Neural crest cell (in vitro differentiated cells): ENCODE measurements at places on chromosomes 5 and 9. TPM values are rescaled to one million over a fixed set of nuclear protein-coding genes. Genes with fewer than 3 reads are reported as not detected.
A peak's percentile ranks its signal among the peaks of the same experiment; 100 is the strongest.

GRCh38 chr5:139377226-139377625 lies 5.9 kb downstream of the SLC23A1 start:
- no peaks in the 10 kb centered on the region for H3K4me1 ChIP-seq
- H3K27me3 ChIP-seq: no peaks in the 10 kb centered on the region
- peaks cover 9% of the 10 kb centered on the region for H3K36me3 ChIP-seq
- no peak overlapping the region for H3K27ac ChIP-seq

DNA sequence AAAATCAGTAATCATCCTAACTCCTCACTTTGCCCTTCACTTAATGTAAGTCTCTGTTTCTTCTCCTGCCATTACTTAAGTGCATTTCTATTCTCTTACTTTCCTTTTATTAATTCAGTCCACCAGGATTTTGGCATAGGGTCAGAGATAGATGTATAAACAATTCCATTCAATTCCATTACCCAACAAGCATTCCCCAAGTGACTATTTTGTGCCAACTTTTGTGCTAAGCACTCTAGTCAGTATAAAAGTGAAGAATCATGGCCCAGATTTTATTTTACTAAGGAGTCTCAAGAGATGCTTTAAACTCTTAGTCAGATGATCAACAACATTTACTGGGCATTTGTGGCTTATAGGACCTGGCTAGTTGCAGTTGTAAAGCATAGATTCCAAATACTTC lies 159.3 kb downstream of the DMAC1 start:
- no peak overlapping the region for H3K27ac ChIP-seq
- H3K36me3 ChIP-seq: peaks cover 4% of the 10 kb centered on the region
- no peaks in the 10 kb centered on the region for H3K4me1 ChIP-seq
- no peak for DNase-seq

DNA sequence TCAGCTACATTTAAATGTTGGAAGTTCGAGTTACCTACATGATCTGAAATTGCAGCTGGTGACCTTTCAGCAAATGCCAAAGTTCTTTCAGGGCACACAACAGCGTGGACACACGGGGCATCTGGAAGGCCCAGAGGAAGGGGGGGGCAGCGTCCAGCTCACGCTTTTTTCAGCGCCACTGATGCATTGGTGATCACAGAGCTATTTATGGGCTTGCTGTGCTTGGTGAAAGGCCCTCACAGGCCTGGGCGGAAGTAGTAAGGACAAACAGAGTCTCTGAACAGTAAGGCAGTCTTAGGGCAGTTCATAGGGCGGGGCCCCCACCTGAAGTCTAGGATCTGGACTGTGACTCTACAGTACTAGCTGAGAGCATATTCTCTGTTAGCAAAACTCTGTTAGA lies 6.6 kb upstream of the FBP2 start:
- no peaks in the 10 kb centered on the region for H3K27me3 ChIP-seq
- H3K4me3 ChIP-seq: no peak overlapping the region
- no peak overlapping the region for H3K27ac ChIP-seq
- no peaks in the 10 kb centered on the region for H3K36me3 ChIP-seq
- peaks cover 6% of the 10 kb centered on the region for H3K4me1 ChIP-seq
- DNase-seq: no peak

- no peak overlapping the region for H3K4me3 ChIP-seq
- DNase-seq: no peak
- H3K36me3 ChIP-seq: no peaks in the 10 kb centered on the region
- peak overlapping the region; percentile 29 for H3K27ac ChIP-seq
Measured at GRCh38 chr5:143434261-143435209, 31.0 kb upstream of the NR3C1 start.

- peaks cover 3% of the 10 kb centered on the region for H3K36me3 ChIP-seq
- H3K27me3 ChIP-seq: no peaks in the 10 kb centered on the region
- H3K4me1 ChIP-seq: no peaks in the 10 kb centered on the region
- H3K4me3 ChIP-seq: no peak overlapping the region
Measured at GRCh38 chr5:158543539-158544387, 556.0 kb downstream of the EBF1 start.

DNA sequence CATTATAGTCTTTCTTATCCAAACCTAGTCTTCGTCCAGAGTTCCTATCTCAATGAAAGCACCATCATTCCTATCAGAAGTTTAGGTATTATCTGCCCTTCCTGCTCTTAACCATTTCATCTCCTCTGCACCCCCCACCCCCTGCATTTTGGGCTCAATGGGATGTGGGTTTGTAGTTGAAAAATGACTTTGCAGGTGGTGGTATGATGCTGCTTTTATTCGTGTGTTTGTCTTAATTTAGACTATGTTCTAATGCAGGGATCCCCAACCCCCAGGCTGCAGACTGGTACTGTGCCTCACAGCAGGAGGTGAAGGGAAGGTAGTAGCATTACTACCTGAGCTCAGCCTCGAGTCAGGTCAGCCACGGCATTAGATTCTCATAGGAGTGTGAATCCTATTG lies 49.4 kb upstream of the ZNF608 start:
- no peak for DNase-seq
- no peaks in the 10 kb centered on the region for H3K27me3 ChIP-seq
- peaks cover 2% of the 10 kb centered on the region for H3K36me3 ChIP-seq
- no peak overlapping the region for H3K27ac ChIP-seq

GRCh38 chr5:77167695-77168121 lies 42.8 kb upstream of the PDE8B start:
- no peaks in the 10 kb centered on the region for H3K4me1 ChIP-seq
- peaks cover 6% of the 10 kb centered on the region for H3K36me3 ChIP-seq
- H3K27me3 ChIP-seq: no peaks in the 10 kb centered on the region

- no peaks in the 10 kb centered on the region for H3K36me3 ChIP-seq
- no peaks in the 10 kb centered on the region for H3K4me1 ChIP-seq
- no peak overlapping the region for H3K27ac ChIP-seq
- H3K27me3 ChIP-seq: no peaks in the 10 kb centered on the region
- DNase-seq: no peak
- no peak overlapping the region for H3K4me3 ChIP-seq
Measured at GRCh38 chr5:98460536-98460935, 312.9 kb upstream of the RGMB start.

- H3K27me3 ChIP-seq: no peaks in the 10 kb centered on the region
- H3K4me1 ChIP-seq: peaks cover 57% of the 10 kb centered on the region
- peak overlapping the region; percentile 82 for H3K27ac ChIP-seq
- DNase-seq: no peak
- no peaks in the 10 kb centered on the region for H3K36me3 ChIP-seq
Measured at GRCh38 chr5:55603922-55604321, 69.2 kb upstream of the PLPP1 start.

DNA sequence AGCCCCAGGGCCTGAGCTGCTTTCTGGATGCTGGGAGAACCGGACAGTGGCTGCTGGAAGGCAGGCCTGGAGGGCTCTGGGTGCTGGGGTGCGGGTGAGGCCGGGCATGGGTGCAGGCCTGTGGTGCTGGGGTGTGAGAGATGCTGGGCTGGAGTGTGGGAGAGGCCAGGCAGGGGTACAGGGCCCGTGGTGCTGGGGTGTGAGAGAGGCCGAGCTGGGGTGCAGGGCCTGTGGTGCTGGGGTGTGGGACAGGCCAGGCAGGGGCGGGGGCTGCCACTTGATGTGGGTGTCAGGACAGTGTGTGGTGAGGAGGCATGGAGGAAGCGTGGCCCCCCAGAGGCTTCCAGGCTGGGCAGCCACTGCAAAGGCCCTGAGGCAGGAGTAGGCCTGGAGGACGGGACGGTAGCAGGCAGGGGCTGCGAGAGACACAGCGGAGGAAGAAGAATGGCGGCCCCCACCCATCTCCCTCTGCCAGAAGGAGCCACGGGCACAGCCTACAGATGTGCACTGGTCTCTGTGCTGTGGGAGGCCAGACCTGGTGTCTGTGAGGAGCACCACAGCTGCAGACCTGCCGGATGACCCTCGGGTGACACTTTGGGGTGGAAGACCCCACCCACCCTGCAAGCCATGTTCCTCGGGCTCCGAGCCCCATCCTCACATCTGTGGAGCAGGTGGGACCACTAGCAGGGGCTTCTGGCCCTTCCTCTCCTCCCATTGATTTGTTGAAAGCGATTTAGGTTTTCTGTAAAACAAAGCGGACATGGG lies 9.3 kb downstream of the NKD2 start:
- H3K36me3 ChIP-seq: no peaks in the 10 kb centered on the region
- H3K4me1 ChIP-seq: peaks cover 11% of the 10 kb centered on the region
- H3K4me3 ChIP-seq: no peak overlapping the region
- H3K27me3 ChIP-seq: no peaks in the 10 kb centered on the region
- H3K27ac ChIP-seq: no peak overlapping the region

GRCh38 chr5:65192331-65192730 lies 289.4 kb downstream of the ADAMTS6 start:
- no peak overlapping the region for H3K27ac ChIP-seq
- no peaks in the 10 kb centered on the region for H3K27me3 ChIP-seq
- H3K4me3 ChIP-seq: no peak overlapping the region
- DNase-seq: no peak
- peaks cover 3% of the 10 kb centered on the region for H3K36me3 ChIP-seq
- H3K4me1 ChIP-seq: no peaks in the 10 kb centered on the region

PNPLA7 gene
- 1.8 and 2.2 TPM in 2 replicates for total RNA-seq

GRCh38 chr9:115000217-115000639 lies 69.8 kb upstream of the TNFSF8 start:
- H3K27ac ChIP-seq: no peak overlapping the region
- DNase-seq: no peak
- no peaks in the 10 kb centered on the region for H3K27me3 ChIP-seq
- no peaks in the 10 kb centered on the region for H3K36me3 ChIP-seq
- no peaks in the 10 kb centered on the region for H3K4me1 ChIP-seq

GRCh38 chr9:129620669-129621295 lies at the start of gene C9orf50:
Gene C9orf50 (minus strand): TSS chr9:129621101. CDS start chr9:129620574, 527 bp downstream.
- peaks cover 25% of the 10 kb centered on the region for H3K4me1 ChIP-seq
- peaks cover 6% of the 10 kb centered on the region for H3K27me3 ChIP-seq
- no peak for DNase-seq
- no peaks in the 10 kb centered on the region for H3K36me3 ChIP-seq
- no peak within 1 kb of the TSS for H3K27ac ChIP-seq
- peak within 1 kb of the TSS; percentile 74 for H3K4me3 ChIP-seq

DNA sequence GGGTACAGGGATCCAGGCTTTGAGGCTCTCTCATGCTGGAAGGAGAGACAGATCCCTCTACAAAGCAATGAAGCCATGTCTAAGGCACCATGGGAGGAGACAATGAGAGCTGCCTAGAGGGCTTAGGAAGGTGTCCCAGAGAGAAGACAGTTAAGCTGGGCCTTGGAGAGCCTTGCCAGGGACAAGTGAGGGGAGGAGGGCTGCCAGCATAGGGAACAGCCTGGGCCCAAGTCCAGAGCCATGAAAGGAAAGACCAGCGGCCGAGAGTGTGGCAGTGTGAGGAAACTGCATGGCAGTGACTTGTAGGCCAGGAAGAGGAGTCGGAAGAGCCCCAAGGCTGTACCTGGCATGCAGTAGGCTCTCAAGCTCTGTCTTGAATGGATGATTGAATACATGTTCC lies 88.5 kb downstream of the PSD2 start:
- no peak overlapping the region for H3K27ac ChIP-seq
- peaks cover 4% of the 10 kb centered on the region for H3K27me3 ChIP-seq
- DNase-seq: no peak
- H3K4me3 ChIP-seq: no peak overlapping the region
- H3K36me3 ChIP-seq: no peaks in the 10 kb centered on the region
- H3K4me1 ChIP-seq: peaks cover 7% of the 10 kb centered on the region

DNA sequence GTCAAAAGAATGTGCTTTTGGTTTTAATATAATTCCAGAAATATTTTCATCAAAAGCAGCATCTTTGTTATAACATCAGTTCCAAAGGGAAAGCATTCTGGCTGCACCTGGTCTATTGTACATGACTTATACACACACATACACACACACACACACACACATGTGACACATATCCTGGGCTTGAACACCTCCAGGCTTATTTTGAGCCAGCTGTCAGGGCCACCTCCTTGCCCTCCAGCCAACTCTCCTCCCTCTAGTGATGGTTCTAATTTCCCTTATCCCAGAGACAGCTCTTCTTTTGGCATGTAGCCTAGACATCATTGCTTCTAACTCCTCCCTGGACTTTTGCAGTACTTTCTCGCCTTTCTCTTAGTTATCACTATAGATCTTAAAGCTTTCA lies 115.0 kb downstream of the PIK3R1 start:
- peaks cover 1% of the 10 kb centered on the region for H3K36me3 ChIP-seq
- H3K4me1 ChIP-seq: no peaks in the 10 kb centered on the region
- no peaks in the 10 kb centered on the region for H3K27me3 ChIP-seq
- no peak overlapping the region for H3K4me3 ChIP-seq
- DNase-seq: no peak
- H3K27ac ChIP-seq: no peak overlapping the region

DNA sequence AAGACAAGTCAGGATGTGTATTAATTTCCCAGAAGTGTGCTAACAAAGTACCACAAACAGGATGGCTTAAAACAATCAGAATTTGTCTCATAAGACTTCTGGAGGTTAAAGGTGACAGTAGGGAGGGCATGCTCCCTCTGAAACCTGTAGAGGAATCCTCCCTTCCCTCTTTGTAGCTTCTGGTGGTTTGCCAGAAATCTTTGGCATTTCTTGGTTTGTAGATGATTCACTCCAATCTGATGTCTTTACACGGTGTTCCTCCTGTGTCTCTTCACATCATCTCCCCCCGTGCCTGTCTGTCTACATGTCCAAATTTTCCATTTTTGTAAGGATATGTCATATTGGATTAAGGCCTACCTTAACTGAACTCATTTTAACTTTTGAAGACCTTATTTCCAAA lies 471.5 kb downstream of the ZNF608 start:
- H3K36me3 ChIP-seq: peaks cover 4% of the 10 kb centered on the region
- no peaks in the 10 kb centered on the region for H3K27me3 ChIP-seq
- no peak overlapping the region for H3K27ac ChIP-seq
- no peak for DNase-seq

DNA sequence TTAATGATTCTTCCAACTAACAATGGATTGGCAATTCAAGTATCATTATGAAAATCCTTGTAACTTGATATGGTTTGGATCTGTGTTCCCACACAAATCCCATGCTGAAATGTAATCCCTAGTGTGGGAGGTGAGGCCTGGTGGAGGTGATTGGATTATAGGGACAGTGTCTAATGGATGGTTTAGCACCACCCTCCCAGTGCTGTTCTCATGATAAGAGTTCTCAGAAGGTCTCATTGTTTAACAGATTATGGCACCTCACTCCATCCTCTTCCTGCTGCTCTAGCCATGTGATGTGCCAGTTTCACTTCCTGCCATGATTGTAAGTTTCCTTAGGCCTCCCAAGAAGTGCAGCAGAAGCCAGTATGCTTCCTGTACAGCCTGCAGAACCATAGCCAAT lies 1116.2 kb upstream of the EDIL3 start:
- H3K36me3 ChIP-seq: no peaks in the 10 kb centered on the region
- DNase-seq: no peak
- H3K27me3 ChIP-seq: no peaks in the 10 kb centered on the region
- no peak overlapping the region for H3K4me3 ChIP-seq
- H3K4me1 ChIP-seq: no peaks in the 10 kb centered on the region

- H3K4me1 ChIP-seq: peaks cover 45% of the 10 kb centered on the region
- H3K36me3 ChIP-seq: no peaks in the 10 kb centered on the region
- peak overlapping the region; percentile 90 for H3K4me3 ChIP-seq
- H3K27ac ChIP-seq: no peak overlapping the region
- peak; percentile 12 for DNase-seq
Measured at GRCh38 chr9:38067859-38068681, 957 bp downstream of the SHB start.

GRCh38 chr5:180350296-180350695 lies 2.8 kb downstream of the GFPT2 start:
- no peak overlapping the region for H3K27ac ChIP-seq
- no peak for DNase-seq
- H3K4me3 ChIP-seq: peak overlapping the region; percentile 93
- no peaks in the 10 kb centered on the region for H3K36me3 ChIP-seq

GRCh38 chr5:114250536-114250935 lies 111.3 kb upstream of the KCNN2 start:
- DNase-seq: no peak
- H3K4me1 ChIP-seq: no peaks in the 10 kb centered on the region
- no peaks in the 10 kb centered on the region for H3K36me3 ChIP-seq
- H3K27me3 ChIP-seq: no peaks in the 10 kb centered on the region
- no peak overlapping the region for H3K4me3 ChIP-seq

GRCh38 chr9:37753489-37754190 lies at the start of gene TRMT10B:
Gene TRMT10B (plus strand): TSS chr9:37753805. CDS start chr9:37761932, 8,127 bp downstream.
- no peaks in the 10 kb centered on the region for H3K27me3 ChIP-seq
- H3K4me3 ChIP-seq: peak within 1 kb of the TSS; percentile 95
- no peaks in the 10 kb centered on the region for H3K36me3 ChIP-seq
- peak within 1 kb of the TSS; percentile 93 for H3K27ac ChIP-seq
